Astrocyte (in vitro differentiated cells and primary cell): ENCODE measurements at places on chromosomes 6 and 20. TPM values are rescaled to one million over a fixed set of nuclear protein-coding genes. Genes with fewer than 3 reads are reported as not detected.

DNA sequence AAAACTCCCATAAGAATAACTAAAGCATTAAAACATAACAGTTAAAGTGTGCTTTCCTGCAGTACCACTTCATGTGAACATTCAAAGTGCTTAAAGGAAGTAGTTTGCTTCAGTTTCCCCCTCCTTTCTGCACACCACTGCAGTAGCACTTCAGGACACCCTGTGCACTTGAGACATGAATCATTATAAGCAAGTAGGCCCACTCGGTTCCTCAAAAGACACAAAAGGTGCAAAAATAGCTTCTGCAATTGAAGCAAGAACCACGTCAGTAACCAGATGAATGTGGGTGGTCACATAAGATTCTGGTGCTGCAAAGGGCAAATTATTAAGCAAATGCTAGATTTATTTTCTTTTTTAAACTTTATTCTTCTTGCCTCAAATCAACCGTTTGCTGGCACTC is 160.6 kb downstream of the HIVEP2 start:
- peak; percentile 41 for DNase-seq

- no peak for DNase-seq
Measured at GRCh38 chr6:3263096-3263495, 4.3 kb downstream of the PSMG4 start.

GRCh38 chr6:8651998-8652397 is 216.7 kb upstream of the SLC35B3 start:
- DNase-seq: no peak

GRCh38 chr6:56401477-56402070 is 154.2 kb upstream of the COL21A1 start:
- no peak for DNase-seq

DNA sequence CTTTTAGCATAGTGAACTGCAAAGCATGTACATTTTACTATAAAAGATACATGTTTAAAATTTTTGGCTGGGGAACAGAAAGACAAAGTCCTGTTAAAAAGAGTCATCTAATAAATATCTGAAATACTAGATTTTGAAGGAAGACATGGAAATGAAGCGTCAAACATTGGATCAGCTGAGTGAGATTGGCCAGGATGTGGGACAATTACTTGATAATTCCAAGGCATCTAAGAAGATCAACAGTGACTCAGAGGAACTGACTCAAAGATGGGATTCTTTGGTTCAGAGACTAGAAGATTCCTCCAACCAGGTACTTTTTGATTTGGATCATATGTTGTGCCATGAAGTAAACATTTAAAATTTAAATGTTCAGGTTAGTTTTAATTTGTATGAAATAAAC is 162.3 kb downstream of the UTRN start:
- DNase-seq: peak; percentile 57

- no peak for DNase-seq
Measured at GRCh38 chr6:94217836-94218235, 798.5 kb upstream of the EPHA7 start.

DNA sequence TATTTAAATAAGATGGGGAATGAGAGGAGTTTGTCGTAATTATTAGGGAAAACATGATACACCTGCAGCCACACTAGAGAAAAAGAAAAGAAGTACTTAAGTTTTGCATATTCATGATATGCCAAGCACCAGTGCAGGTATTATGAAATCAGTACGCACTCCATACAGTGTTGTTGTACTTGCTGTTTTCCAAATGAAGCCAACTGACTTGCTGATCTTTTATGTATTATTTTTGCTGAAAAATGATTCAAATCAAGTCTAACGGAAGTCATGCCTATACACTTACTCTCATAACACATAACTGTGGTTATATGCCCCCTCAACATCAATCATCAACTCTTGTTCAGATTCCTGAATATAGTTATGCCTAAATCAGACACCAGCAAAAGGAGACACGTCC is 584.9 kb upstream of the EYS start:
- DNase-seq: no peak

GRCh38 chr6:6169141-6169540 is 151.3 kb downstream of the F13A1 start:
- DNase-seq: no peak

DNA sequence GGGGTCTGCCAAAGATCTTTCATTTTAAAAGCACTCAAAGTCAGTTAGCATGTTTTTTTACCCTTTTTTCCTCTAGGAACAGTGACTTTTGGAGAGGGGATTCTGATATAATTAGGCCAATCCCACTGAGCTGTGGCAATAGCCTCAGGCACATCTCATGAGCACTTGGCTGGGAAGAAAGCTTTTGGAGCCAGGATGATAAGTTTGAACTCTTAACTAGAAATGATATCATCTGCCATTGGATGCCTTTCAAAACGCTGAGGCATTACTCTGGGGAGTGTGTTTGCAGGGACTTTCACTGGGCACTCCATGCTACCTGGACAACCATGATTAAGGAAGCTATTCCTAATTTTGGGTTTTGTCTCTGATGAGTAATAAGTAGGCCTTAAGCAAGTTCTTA is 3.7 kb downstream of the SCGN start:
- DNase-seq: no peak

DNA sequence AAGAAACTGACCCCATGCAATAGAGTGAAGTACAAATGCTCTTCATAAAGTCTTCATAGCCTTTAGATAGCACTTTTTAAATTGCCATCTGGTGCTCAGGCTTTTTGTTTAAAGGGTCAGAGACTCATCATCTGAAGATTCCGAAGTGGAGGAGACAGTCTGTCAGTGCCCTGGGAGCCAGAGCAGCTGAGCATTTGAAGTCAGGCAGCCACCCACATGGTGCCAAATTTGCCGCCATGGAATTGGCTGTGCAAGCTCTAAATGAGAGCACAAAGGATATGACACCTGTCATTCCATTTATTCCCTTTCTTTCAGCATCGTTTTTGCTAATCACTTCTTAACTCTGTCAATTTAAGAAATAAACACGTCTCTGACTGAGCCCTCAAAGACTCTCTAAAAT is 32.8 kb upstream of the CEP162 start:
- no peak for DNase-seq

DNA sequence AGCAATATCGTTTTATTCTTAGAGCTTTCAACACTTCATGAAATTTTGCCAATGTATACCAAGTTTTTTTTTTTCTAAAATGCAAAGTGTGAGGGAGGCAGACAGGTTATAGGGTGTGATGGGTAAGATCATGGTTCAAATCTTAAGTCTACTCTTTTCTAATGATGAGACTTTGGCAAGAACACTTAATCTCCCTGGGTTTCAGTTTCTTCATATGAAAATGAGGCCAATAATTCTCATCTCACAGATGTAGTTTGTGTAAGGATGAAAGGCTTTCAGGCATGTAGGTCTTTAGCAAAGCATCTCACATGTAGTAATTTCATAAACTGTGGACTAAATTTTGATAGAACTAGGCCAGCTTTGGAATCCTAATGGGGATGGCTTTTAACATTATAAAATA is 457.1 kb downstream of the QKI start:
- no peak for DNase-seq

GRCh38 chr6:80209430-80209829 is 103.0 kb downstream of the BCKDHB start:
- DNase-seq: no peak

DNA sequence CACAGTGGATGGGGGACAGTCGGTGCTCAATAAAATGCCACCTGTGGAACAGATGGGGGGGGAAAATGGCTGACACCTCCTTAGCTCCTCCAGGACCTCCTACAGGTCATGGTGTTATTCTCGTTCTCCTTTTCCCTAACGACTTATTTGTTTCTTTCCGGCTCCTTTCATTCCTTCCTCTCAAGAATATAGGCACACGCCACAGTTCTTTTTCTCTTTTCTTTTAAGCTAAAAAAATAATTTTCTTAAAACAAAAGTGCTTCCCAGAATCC is 1.4 kb upstream of the RNASET2 start:
- DNase-seq: no peak

DNA sequence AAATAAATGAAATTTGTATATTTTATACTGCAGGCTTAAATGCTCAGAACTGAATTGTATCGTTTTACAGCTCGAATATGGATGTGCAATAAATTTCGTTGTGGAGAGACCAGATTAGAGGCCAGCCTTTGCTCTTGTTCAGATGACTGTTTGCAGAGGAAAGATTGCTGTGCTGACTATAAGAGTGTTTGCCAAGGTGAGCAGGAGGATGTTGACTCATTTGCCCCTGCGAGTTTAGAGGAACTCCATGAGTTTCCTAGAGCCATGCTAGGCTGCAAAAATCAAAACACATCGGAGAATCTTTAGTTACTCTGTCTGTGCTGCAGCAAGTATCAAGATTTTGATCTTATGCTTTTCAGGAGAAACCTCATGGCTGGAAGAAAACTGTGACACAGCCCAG is 15.4 kb downstream of the ENPP3 start:
- DNase-seq: peak; percentile 46

GRCh38 chr6:136761227-136761922 is 30.9 kb downstream of the MAP3K5 start:
- peak; percentile 39 for DNase-seq

DNA sequence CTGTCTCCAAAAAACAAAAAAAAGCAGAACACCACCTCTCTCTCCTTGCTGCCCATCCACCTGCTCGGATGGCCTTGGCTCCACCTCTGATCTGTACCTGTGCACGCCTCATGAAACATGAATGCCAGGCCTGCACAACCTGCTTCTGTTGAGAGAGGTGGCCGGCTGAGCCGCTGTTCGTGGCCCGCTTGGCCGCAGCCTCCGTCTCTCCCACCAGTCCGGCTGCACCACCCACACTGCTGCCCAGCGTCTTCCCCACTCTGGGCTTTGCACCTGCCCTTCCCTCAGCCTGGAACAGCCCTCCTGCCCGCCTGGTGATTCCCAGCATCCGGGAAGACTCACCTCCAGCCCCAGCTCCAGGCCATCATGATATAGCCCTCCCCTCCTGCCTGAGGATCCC is 12.2 kb upstream of the ZBTB46 start:
- no peak for DNase-seq

DNA sequence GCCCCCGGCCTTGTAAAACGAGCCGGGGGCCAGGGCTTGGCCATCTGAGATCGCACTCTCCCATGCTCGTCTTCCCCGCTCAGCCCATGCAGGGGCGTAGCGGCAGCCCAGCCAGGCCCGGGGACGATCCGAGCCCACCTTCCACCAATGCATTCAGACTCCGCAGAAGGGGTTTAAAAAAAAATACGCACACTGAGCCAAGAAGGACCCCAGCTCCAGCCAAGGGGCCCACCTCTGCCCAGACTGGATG is 320 bp downstream of the GSTA4 start:
- no peak for DNase-seq

DNA sequence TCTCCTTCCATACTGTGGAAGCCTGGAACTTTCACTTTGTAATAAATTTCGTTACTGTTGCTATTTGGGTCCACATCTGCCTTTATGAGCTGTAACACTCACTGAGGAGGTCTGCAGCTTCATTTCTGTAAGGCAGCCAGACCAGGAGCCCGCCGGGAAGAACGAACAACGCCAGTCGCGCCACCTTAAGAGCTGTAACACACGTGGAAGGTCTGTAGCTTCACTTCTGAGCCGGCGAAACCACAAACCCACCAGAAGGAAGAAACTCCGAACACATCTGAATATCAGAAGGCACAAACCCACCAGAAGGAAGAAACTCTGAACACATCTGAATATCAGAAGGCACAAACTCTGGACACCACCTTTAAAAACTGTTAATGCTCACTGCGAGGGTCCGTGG is 589.9 kb upstream of the SLC35B3 start:
- no peak for DNase-seq

- peak; percentile 44 for DNase-seq
Measured at GRCh38 chr6:81894788-81895271, 142.3 kb upstream of the TENT5A start.

- no peak for DNase-seq
Measured at GRCh38 chr6:162217811-162218493, 509.6 kb downstream of the PRKN start.

- no peak for DNase-seq
Measured at GRCh38 chr6:44789806-44790205, 402.3 kb downstream of the CDC5L start.

DNA sequence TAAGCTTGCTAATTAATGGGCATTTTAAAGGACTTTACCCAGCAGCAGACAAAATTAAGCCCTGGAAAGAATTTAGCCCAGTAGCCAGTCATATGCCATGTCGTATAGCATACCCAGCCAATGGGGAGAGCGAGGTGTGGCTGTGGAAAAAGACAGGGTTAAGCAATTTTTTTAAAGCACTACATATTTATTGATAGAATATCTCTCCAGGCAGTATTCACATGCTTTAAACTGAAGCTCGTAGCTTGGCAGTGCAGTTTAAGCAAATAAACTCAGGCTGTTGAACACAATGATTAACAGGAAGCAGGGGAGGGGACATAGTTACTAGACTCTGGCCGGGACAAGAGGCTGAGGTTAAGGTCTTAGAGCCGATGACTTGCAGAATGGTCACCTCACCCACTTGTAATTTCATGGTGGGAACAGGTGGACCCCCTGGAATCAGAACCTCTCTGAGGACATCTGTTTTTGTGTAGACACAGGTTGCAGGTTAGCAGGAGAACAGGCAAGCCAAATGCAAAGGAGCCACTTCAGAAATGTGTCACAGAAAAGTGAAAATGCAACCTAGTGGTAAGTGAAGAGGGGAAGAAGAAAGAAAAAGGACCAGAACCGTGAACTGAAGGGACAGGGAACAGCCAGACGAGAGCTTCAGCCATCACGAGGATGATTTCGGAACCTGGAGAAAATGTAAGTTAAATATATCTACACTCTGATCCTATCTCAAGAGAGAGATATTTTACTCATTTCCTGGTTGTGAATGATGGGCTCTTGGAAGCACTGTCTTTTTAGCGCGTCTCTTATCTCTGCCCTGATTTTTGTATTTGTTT is 7.2 kb downstream of the GCNT2 start:
- DNase-seq: peak; percentile 59

GRCh38 chr20:9200620-9201019 is 131.7 kb downstream of the PLCB4 start:
- DNase-seq: peak; percentile 91

DNA sequence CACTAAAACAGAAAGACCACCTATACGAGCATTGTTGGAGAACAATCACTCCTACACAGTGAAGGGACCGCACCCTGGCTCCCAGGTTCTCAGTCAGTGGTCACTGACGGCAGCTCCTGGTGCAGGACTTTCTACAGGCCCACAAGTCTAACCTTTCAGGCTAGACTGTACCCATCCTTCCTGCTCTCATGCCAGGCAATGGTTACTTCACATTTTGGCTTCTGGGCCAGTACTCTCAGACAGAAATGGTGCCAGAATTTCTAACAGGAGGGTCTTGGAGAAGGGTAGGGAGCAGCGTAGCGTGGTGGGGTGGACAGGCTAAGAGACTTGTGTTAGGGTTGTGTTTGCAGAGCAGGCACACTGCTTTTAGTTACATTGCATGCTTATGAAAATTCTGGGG is 12.1 kb downstream of the TOMM34 start:
- DNase-seq: no peak

DPPA5 gene
- not detected in 2 replicates for total RNA-seq

MYBL2 gene
- 3.0 and 6.2 TPM in 2 replicates for total RNA-seq

TRIM31 gene
- not detected in 2 replicates for total RNA-seq

CST5 gene
- 0.41 and 0.50 TPM in 2 replicates for total RNA-seq

RCAN2 gene
- 9.9 and 10.6 TPM in 2 replicates for total RNA-seq

SOBP gene
- total RNA-seq: 4.7 and 7.6 TPM in 2 replicates

CLDN20 gene
- total RNA-seq: not detected in 2 replicates

WFDC10B gene
- total RNA-seq: not detected in 2 replicates

GHRH gene
- not detected in 2 replicates for total RNA-seq

LZTS3 gene
- total RNA-seq: 11.2 and 12.6 TPM in 2 replicates
